ENCODE measurements at places on chromosomes 1 and 21.

DNA sequence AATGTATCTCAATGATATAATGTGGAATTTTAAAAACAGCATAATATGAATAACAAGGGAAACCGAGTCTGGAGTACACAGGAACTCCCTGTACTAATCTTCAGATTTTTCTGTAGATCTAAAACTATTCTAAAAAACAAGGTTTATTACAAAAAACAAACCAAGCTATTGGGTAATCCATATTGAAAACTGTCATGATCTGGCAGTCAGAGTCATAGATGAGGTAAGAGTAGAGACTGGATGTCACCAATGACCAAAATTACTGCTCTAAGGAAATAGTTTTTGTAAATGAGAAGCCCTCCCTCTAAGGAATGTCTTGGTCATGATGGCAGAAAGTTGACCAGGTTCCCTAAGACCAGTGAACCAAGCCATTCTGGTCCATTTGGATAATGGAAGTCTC, 2.4 kb upstream of the SPOCD1 start:
- DNase-seq: no peak

GRCh38 chr1:204730826-204731459, 45.4 kb upstream of the LRRN2 start:
- no peak for DNase-seq

DNA sequence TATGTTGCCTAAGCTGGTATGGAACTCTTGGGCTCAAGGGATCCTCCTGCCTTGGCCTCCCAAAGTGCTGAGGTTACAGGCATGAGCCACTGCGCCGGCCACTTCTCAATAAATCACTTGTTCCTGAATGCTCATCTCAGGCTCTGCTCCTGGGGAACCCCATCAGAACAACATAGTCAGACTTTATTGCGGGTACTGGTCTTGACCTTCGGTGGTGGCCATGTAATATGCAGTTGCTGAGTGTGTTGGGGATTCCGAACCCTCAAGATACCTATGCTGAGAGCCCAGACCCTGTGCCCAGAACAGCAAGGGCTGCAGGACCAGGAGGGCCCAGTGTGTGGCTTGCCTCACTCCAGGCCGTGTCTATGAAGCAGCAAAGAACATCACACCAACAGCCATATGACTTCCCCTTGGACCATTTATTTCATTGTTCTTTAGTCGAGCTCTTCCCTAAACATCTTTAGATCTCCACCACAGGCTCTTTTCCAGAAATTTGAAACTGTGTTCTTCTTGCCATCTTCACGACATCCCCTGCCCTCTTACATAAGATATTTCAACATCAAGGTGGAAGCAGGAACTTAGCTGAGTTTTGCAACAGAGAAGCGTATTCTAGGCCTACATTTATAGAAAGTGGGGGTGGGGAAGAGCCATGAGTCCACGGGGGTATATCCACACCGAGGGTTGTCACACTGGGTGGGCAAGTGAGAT, 12.7 kb upstream of the SDHB start:
- DNase-seq: no peak

- DNase-seq: peak; percentile 75
Observed at GRCh38 chr1:152228831-152229230, 4.8 kb upstream of the HRNR start.

GRCh38 chr1:66372522-66373101, 161.3 kb upstream of the SGIP1 start:
- no peak for DNase-seq

GRCh38 chr1:38037221-38037939, 9.2 kb downstream of the POU3F1 start:
- no peak for DNase-seq

GRCh38 chr1:4101459-4102161, 201.5 kb upstream of the C1orf174 start:
- DNase-seq: no peak

GRCh38 chr1:23451441-23451840, 26.9 kb upstream of the TCEA3 start:
- DNase-seq: no peak

- DNase-seq: no peak
Observed at GRCh38 chr1:64098436-64098835, 105.0 kb upstream of the UBE2U start.

Measured in HT1080 (cell line).